ENCODE measurements at places on chromosomes 1 and 21.

DNA sequence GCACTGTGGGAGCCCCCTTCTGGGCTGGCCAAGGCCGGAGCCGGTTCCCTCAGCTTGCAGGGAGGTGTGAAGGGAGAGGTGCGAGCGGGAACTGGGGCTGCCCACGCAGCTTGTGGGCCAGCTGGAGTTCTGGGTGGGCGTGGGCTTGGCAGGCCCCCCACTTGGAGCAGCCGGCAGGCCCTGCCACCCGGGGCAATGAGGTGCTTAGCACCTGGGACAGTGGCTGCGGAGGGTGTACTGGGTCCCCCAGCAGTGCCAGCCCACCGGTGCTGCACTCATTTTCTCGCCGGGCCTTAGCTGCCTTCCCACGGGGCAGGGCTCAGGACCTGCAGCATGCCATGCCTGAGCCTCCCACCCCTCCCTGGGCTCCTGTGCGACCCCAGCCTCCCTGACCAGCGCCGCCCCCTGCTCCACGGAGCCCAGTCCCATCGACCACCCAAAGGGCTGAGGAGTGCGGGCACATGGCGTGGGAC is 11.6 kb downstream of the SCYL3 start:
- no peak for DNase-seq

GRCh38 chr1:245654460-245655050 is 499.8 kb downstream of the KIF26B start:
- DNase-seq: no peak

DNA sequence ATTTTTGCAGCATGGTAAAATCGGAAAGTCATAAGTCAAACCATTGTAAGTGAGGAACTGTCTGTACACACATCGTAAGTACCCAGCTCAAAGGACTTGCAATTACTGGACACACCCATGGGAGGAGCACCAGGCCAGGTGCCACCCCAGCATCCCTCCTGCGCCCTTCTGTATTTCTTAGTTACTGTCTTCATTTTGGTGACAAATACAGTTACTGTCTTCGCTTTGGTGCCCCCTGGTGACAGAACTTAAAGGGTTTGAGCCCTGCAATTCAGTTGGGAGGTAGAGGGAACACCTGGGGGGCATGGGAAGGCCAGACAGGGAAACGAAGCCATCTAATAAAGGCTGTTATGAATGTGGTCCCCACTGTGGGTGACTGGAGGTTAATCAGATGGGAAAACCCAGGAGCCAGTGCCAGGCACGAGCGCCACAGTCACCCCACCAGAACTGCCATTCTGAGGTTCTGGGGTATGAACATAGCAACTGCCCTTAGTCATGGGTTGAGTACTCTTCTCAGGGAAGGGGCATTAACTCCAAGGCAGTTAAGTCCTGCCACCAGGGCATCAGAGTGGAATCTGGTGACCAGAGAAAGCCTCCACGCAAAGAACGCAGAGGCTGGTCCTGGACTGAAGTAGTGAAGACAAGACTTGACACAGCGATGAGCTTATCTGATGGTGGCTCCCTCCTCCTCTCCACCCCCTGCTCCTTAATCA is 612.9 kb downstream of the PTPRU start:
- DNase-seq: no peak

GRCh38 chr1:231857609-231858135 is 231.1 kb downstream of the DISC1 start:
- no peak for DNase-seq

DNA sequence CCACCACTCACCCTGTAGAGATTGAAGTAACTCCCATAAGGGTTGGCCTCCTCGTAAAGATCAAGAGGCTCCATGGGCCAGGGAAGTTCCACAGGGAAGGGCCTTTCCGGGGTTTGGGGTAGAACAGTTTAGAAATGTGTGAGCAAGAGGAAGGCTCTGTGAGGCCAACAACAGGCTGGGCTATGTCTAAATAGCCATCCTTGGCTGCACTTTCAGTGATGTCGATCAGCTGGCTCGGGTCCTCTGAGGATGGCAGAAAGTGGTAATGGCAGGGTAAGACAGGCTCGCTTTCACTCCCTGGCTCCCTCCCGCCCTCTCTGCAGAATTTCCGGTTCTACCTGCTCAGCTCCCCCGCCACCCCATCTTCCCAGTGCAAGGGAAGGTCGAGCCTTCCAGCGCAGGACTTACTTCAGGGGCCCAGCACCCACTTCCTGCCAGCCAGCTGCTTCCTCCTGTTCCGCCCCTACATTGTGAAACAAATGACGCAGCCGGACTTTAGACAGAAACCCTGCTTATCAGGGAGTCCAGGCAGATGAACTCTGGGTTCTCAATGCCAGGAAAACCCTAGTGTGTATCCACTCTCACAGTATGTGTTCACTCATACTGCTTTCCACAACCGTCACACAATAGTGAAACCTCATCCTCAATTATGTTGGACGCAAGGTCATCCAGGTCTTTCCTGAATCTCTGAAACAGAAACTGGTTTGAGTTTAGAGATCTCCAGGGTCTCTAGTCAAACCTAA is 7.3 kb downstream of the F11R start:
- no peak for DNase-seq

- no peak for DNase-seq
These were observed 47.9 kb downstream of the ASH1L start for GRCh38 chr1:155514582-155515187.

- DNase-seq: no peak
These were observed 1.8 kb upstream of the EXTL1 start for GRCh38 chr1:26019641-26020315.

- DNase-seq: no peak
These were observed 376 bp upstream of the NUAK2 start for GRCh38 chr1:205321959-205322283.

DNA sequence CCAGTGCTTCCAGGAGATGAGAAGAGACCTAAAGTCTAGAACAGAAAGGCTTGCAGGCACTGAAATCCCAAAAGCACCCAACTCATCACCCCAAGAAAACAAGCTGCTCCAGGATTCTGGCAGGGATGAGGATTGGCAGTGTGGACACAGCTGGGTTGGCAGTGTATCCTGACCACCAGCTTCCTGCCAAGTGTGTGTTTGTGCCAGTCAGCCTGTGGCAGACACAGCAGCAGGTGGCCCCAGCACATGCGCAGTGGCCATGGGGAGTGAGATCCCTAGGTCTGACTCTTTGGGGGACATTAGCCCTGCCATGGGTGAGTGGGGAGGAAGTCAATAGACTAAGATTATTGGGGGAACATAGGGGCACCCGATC is 8.7 kb upstream of the SNAPIN start:
- no peak for DNase-seq

- no peak for DNase-seq
These were observed 15.9 kb downstream of the COL8A2 start for GRCh38 chr1:36109041-36109679.

DNA sequence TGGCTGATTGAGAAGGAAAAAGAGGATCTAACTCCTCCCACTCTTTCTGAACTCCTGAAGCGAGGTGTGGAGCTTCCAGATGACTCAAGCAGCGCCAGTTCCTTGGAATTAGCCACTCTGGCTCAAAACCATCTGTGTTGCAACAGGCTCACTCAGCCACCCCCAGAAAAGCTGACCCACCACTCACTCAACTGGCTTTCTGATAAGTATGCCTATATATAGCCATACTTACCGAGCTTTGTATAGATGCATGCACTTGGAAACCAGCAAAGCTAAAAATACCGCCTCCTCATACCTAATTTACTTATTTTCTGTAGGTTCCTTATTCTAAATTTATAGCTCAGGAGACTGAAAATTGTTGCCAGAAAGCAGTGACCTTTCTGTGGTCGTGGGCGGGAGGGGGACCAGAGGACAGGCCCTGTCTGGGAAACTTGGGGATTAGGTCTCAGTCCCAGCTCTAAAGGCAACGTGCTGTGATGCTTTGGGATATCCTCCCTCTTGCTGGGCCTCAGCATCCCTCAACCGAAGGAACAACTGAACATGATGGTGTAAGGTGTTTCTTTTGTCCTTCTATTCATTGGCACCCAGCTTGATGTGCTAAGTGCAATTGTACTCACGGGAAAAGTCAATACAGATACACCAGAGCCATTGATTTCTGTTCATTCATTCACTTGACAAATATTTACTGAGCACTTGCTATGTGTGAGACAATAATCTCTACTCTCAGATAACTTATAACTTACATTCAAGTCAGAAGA is 65.7 kb downstream of the NENF start:
- DNase-seq: no peak

DNA sequence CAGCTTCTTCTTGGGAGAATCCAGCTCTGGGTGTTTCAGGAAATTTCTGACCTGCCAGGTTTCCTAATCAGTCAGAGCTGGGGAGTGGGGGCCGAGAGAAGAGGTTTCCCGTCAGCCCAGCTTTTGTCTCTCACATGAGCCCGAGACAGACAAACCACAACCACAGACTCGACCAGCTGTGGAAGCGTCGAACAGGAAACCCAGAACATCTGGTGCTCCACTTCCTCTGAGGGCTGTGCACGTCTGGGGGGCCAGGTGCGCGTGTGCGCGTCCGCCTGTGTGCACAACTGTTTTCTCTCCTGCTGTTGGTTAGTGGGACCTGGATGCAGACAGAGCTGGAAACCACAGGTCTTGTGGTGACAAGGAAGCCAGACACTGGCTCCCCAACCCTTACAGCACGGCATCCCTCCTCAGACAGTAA is 113.0 kb upstream of the SLC25A33 start:
- DNase-seq: no peak

GRCh38 chr1:164575356-164575886 is 16.4 kb downstream of the PBX1 start:
- DNase-seq: no peak

GRCh38 chr1:174219606-174220370 is 60.5 kb downstream of the RABGAP1L start:
- no peak for DNase-seq

DNA sequence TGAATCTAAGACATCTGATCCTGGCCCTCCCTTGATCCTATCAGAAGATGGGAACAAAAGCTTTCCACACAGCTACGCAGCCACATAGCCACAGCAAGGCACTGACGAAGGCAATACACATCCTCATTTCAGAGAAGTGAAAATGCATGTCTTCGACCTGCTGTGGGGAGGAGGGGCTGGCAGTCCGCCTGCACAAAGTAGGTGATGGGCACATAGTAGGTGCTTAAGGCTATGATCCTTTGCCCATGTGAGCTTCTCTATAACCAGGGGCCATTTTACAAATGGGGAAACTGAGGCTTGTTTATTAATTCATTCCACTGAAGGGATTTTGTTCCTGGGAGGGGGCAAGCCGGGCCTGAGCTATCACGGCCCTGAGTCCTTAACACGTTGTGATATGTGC is 94.2 kb downstream of the PAX7 start:
- DNase-seq: no peak

DNA sequence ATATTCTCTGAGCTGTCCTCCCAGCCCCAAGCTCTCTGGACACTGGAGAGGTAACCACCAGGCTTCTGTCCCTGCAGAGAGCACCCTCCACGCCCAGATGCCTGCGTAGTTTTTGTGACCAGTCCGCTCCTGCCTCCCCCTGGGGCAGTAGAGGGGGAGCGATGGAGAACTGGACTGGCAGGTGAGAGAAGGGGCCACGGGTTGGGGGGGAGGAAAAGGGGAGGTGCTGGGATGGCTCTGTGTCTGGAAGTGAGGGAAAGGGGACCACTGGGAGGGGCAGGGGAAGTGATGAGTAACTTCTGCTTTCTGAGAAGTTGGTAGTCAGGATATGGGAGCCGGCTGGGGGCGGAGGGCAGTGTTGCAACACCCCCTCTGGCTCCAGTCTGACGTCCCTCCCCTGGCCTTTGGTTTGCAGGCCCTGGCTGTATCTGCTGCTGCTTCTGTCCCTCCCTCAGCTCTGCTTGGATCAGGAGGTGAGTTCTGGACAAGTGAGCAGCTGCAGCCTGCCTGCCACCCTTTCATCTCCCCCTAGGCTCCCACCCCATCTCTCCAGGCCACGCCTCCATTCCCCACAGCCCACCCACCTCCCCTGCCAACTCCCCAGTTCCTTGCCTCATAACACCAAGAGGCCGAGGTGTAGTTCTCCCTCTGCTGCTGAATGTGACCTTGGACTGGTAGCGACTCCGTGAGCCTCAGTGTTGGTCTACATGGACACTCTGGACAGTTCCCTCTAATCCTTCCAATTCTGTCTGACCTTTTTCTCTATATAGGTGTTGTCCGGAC is 3.1 kb downstream of the ADAMTSL4 start:
- DNase-seq: no peak

GRCh38 chr1:59266180-59266926 is 30.5 kb upstream of the FGGY start:
- DNase-seq: no peak

DNA sequence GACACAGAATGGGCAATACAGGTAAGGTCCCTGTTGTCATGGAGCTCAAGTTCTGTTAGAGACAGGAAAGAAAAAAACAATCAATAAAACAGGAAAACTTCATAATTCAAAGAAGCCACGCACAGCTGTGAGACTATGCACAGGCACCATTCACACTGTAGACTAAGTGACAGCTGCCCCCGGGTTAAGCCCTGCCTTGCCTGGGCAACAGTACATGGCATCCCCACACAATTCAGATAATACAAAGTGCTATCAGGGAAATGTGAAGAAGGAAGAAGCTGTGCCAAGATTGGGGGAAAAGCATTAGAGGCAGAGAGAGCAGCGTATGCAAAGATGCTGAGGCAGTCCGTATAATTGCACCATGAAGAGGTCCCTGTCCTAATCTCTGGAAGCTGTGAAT is 9.0 kb upstream of the KCNE2 start:
- no peak for DNase-seq

DNA sequence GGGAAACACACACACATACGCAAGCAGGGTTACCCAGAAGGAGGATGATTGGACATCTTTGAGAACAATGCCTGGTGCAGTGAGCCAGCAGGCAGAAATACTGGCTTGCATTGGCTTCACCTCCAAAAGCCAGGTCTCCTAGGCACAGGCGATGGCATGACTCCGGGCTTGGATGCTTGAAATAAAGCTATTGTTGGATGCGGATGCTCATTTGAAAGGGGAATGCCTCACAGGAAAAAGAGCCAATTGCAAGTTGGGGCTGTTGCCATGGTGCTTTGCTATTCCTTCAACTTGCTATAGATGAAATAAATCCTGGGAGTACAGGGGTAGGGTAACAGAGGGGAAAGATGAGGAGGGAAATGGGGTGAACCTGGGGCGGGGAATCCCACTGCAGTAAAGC is 180.7 kb upstream of the SGIP1 start:
- DNase-seq: no peak

GRCh38 chr1:101407505-101408211 is 170.8 kb downstream of the S1PR1 start:
- no peak for DNase-seq

DNA sequence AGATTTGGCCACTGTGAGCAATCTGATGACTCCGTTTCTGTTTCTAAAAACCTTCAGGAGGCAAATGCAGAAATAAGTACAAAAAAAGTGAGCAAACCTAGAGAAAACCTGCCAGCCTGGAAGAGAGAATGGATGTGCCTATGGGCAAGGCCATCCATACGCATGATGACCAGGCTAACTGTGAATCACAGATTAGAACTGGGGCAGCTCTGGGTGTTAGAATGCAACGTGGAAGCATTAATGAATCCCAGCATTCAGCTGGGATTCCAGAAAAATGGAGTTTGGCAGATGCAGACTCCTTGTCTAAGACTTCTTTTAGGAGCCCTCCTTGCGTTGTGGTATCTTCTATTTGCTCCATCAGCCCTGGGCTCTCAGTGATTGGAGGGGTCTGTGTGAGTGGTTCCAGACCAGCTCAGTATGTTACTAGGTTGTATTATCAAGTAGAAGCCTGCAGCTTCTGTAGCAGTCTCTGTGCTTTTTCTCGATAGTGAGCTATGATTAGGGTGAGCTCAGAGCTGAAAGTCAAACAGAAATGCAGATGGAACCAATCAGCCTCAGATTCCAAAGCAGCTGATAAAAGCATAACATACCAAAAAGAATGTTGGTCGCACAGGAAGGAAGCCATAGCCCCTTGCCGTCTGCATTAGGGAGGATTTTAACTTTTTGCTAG is 154.0 kb downstream of the PSMG1 start:
- no peak for DNase-seq
